ENCODE measurements at places on chromosomes 2 and 18.

DNA sequence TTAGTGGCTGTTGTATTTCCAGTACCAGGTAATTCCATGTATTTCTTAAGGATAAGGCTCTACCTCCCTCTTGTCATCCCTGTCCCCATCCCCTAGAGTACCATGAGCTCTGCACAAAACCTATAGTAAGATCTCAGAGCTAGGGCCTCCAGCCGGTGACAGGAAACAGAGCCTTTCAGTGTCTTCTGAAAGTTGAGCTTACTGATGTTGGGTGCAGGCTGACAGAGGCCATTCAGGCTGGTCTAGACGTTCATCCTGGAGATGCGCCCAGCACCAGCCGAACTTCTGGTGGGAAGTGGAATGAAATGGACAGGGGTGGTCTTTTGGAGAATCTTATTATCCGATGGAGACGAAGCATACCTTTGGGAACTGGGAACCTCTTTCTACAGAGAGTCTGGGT lies 16.7 kb upstream of the LYPD6B start:
- no peak for DNase-seq

DNA sequence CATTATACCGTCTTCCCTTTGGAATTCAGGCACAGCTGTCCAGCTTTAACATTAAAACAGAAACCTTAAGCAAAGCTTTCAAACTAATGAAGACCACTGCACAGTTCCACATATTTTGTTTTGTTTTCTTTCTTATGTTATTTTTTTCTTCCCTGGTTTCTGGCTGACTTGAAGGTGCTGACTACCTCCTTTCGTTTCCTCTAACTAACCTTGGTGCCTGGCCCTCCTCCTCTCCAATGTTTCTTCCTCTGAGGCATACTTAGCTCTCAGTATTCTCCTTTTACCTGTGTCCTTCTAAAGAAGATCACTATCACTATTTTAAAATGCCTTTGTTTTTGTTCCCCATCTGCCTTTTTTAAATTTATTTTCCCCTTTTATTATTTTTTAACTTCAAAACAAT lies 433.3 kb upstream of the SPHKAP start:
- DNase-seq, result no peak

DNA sequence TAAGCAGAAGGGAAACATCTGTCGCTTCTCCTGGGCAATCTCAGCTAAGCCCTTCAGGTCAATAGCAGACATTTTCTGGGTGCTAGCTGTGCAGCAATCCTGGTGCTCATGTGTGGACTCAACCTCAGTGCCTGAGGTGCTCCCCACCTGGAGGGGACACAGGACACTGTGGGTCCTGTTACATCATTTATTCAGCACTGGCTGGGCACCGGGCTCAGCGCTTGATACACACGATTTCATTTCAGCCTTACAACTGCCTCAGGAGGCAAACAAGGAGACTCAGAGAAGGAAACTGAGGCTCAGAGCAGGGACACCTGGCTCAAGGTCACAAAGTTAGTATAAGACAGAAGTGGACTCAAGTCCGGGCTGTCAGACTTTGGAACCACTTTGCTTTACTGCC lies 46.7 kb downstream of the MARCO start:
- DNase-seq, result no peak

GRCh38 chr2:187775196-187775595 lies 221.0 kb upstream of the TFPI start:
- no peak for DNase-seq

- no peak for DNase-seq
These were observed 141.7 kb upstream of the LMAN1 start for GRCh38 chr18:59500765-59501164.

DNA sequence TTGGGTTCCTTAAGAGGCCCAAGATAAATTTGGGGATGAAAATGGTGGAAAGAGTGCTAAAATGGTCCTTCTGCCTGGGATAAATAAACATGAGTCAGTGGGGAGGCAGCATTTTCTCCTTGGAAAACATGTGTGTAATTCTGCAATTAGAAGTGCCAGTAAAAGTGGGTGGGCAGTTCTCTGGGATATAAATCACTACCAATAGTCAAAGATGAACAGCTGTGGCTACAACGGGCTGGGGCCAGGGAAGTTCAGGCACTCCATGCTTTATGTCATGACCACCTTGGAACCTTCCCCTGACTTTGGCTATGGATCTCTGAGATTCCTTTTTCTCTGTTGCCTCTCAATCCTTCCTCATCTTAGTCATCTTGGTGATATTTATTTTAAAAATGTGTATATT lies 56.5 kb upstream of the CYRIA start:
- no peak for DNase-seq

- no peak for DNase-seq
These were observed 499.2 kb upstream of the FAM98A start for GRCh38 chr2:34098256-34098655.

DNA sequence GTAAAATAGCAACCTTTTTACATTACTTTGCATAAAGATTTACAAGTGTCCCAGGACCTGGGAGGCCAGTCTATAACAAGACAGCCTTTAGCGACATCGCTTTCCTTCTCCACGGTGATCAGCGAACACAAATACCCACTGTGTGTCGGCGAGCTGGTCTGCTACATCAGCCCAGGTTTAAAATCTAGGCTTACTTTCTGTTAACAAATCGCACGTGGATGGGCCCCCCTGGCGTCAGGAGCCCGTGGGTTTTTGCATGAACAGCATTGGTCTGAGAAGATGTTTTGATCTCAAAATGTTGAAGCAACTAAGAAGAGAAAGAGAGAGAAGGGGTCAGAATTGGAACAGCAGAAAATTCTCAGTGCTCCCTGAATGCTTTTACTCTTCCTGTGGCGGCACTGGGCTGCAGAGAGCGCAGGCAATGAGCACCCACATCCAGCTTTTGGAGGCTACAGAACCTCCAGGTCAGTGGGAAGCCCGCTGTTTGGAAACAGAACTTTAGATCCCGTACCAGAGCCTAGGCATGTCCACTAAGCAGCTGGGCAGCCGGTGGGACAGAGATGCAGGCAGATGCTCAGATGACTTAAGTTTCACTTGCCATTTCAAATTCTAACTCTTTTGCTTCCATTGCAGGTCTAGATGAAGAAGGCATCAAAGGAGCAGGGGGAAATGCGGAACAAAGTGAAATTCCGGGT lies 32.9 kb downstream of the CYP27C1 start:
- DNase-seq, result no peak

- DNase-seq, result no peak
These were observed 179.1 kb downstream of the LDLRAD4 start for GRCh38 chr18:13397504-13398163.

DNA sequence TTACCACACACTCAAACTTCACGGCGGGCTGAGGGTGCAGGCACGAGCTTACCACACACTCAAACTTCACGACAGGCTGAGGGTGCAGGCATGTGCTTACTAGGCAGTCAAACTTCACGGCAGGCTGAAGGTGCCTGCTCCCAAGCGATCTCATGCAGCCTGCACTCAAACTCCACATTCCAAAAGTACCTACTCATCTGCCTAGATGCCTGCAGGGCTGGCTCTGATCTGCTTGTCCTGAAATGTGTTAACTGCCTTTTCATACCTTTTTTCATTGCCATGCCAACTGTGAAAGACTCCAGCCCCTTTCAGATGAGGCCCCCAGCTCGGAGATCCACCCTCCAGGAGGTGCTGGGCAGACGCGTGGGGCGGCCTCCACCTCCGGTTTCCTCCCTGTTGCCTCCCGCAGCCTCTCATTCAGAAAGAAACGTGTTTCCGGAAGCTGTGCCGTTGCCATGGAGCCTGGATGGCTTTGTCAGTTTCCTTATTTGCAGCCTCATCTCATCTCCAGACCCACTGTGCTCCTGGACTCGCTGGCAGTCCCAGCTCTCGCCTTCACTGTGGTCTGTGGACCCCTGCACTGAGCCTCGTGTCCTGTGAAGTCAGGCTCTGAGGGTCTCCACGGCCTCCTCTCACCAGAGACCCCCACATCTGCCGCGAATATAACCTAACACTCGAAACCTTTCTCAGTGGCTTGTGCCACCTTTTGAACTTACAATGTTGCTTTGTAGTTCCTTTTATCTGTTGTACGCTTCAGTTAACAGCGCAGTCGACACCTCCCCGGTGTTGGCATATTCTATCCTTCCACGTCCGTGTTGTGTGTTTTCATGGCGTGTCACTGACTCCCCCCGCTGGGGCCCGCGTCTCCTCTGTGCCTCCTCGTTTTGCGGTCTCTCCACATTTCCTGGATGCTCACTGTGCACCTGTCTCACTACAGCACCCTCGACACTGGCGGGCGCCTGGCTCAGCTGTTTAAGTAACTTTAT lies 106.1 kb upstream of the ALKAL2 start:
- no peak for DNase-seq

GRCh38 chr2:153027533-153027932 lies 309.1 kb downstream of the ARL6IP6 start:
- no peak for DNase-seq

GRCh38 chr2:29117636-29118303 lies 2.6 kb downstream of the CLIP4 start:
- no peak for DNase-seq

DNA sequence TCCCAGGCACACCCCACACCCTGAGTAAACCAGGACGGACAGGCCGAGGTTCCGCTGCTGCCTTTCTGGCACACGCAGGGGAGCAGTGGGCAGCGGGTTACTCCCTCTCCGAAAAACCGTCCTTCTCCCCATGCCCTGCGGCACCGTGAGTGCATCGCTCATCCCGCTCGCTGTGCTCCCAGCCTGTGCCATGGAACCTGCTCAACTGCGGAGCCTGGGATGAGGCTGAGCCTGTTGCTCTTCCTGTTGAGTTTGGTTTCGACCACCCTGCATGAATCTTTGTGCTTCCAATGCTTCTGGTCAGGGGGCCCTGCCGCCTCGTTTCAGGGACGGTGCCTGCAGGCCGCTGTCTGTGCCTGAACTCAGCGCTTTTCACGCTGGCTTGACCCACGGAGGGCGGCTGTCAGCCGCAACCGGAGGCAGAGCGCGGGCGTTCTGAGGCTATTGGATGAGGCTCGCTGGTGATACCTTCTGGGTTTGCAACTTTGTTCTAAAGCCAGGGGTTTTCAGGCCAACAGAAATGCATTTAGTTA lies 106.7 kb downstream of the MBP start:
- no peak for DNase-seq

DNA sequence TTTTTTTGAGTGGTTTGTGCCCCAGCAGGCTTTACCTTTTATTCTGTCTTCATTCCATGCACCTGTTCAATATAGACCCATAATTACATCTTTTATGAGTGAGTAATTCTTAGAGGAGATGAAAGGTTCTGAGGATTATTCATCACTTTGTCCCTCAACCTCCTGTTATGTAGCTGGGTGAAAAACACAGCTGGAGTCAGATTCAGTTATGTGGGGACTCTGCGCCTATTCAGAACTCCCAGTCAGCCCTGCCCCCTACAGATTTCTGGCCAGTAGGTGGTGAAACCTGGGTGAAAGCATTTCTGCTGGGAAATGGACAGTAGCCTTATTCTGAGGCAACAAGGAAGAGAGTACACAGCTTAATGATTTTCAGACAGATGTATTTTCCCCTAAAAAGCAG lies 107.8 kb downstream of the MGAT5 start:
- DNase-seq, result no peak
